ENCODE measurements at places on chromosomes 6 and 20.

DNA sequence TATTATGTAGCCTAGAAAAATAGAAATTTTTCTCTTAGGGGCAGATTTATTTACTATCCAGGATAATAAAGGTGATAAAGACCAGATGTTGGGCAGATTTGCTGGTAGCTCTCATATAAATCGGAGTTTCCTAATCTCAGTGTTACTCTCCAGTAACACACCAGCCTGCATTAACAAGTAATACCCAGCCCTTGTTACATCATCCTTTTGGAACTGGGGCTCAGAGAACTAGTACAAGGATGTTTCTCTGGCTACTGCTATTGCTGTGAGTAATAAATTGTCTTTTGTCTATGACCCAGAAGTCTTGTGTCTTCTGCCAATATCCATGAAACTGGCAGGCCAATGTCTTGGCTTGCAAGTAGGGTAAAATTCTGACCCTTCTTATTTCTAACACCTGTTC, 16.8 kb downstream of the TPD52L1 start:
- peak; percentile 78 for DNase-seq

GRCh38 chr20:56625837-56626236, 3.3 kb upstream of the TFAP2C start:
- no peak for DNase-seq

DNA sequence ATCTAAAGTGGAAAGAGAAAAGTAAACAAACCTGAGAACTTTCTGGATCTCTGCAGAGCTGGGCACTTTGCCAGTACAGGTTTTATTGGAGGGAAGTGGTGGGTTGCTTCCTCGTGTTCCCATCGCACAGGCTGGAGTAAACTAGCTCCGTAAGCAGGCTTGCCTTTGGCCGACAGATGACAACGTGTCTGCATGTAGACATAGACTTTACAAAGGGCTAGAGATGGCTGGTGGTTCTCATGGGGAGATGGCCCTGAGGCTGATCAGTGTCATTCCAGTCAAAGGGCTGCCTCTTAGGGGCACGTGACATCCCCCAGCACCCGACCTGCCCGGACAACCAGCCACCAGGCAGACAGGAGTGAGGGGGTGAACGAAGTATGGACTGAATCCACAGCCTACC, 98.8 kb downstream of the YTHDF1 start:
- no peak for DNase-seq

DNA sequence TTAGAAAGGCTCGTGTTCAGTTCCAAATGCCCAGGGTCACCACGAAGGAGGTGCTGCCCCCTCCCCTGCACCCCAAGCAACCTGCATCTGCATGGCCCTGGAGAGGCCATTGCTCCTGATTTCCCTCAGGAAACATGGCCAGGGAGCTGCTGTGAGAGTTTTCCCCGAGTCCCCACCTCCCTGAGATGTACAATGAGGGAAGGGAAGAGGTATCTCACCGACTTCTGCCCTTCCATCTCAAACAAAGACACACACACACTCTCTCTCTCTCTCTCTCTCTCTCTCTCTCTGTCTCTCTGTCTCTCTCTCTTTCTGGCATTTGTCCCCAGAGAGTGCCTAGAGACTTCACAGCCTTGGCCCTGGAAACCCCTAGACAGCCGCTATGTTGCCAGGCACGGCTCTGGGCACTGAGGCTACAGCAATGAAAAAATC, 120.4 kb downstream of the MRPL14 start:
- DNase-seq: no peak

- DNase-seq: no peak
Observed at GRCh38 chr6:8278562-8278961, 156.8 kb downstream of the SLC35B3 start.

Measured in fibroblast of skin of left biceps (primary cell).